ENCODE measurements at places on chromosomes 3 and 15.
A peak's percentile ranks its signal among the peaks of the same experiment; 100 is the strongest.

GRCh38 chr3:124995460-124995994, 60.3 kb downstream of the HEG1 start:
- peak; percentile 1 for DNase-seq

DNA sequence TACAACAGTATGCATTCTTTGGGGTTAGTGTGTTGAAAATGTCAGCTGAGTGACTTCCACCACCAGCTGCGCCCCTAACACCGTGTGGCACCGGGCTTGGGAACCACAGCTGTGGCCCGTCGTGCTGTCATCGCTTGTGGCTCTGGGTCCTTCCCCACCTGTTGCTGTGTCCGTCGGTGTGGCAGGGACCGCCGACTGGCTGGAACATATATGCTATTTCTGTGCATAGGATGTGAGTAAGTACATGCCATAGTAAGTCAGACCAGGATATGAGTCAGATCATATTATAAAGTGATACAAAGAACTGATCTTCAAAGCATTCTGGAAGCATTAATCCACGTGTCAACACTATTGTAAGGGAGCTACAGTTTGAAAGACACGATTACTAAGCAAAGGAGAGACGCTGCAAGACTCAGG, 31.9 kb downstream of the EHD4 start:
- no peak for DNase-seq

GRCh38 chr15:28786521-28786920, 61.9 kb downstream of the GOLGA6L7 start:
- peak; percentile 23 for DNase-seq

DNA sequence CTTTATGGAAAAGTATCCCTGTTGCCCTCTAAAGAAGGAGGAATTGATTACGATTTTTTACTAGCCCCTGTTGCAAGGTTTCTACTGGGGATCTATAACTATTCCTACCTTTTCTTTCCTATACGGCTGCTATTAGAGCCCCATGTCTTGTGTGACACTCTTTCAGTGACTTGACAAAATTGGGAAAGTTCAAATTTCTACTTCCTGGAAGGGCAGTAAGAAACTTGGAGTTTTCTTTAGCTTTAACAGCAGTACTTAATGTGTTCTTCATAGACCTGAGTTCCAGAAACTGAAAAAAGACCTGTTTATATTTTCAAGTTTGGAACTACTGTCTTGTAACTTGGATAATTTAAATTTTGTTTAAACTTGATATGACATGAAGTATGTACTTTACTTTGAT, 54.7 kb downstream of the TRPC1 start:
- DNase-seq: no peak

DNA sequence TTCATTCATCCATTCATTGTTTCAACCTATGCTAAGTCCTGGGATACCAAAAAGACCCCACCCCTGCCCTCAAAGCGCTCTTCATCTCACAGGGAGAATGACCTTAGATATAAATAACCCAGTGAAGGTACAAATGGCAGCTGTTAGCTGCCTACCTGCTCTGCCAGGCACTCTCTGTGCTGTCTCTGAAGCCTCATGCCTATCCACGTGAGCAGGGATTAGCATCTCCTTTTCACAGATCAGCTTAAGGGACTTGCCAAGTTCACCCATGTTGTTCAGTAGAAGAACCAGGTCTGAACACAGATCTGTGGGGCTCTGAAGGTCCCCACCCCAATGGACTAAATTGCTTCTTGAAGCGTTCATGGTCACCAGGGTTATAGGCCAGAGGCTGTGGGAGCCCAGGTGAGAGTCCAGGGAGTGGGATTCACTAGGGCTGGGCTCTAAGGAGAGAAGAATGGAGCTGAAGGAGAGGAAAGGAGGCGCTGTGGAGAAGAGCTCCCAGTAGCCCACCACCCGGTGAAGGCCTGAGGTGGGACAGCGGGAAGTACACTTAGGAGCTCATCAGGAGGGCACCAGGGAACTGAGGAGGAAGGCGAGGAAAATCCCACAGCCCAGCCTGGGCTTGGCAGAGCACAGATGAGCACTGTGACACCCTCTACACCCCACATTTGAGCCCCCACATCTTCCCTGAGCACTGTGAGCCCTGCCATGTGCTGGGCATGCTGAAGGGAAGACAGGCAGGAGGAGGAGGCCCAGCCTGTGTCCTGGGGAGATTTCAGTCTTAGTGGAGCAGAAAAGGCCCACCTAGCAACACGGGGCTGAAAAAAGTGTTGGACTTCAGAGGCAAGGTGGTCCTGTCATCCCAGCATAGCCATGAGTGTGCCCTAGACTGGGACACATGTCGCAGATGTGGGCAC, 20.4 kb downstream of the RBP1 start:
- no peak for DNase-seq

DNA sequence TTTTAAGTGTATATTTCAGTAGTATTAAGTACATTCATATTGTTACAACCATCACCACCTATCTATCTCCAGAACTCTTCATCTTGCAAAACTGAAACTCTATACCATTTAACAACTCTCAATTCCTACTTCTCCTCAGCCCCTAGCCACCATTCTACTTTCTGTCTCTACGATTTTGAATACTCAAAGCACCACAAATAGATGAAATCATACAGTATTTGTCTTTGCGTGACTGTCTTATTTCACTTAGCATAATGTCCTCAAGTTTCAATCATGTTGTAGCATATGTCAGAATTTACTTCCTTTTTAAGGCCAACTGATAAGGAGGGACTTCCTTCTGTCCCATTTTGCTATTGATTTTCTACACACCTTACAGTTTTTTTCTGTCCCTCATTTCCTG, 593.3 kb downstream of the FHIT start:
- no peak for DNase-seq

DNA sequence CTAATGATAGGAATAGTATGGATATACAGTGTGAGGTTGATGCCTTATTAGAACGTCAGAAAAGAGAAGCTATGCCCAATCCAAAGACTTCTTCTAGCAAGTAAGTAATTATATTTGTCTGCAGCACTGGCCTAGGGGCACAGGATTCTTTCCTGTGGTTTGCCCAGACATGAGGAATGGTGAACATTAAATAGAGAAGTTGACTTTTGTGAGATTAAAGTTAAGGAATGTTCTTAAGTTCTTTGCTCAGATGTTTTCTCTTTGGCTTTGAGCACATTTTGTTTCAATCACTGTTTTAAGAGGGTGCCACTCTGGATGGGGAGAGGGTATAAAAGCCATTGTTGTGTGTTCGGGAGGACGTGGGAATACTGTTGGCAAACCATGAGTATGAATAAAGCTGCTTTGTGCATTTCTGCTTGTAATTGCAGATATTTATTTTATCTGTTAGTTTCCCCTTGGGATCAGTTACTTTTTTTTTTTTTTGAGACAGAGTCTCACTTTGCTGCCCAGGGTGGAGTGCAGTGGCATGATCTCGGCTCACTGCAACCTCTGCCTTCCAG, 8.3 kb downstream of the KIF23 start:
- DNase-seq: no peak

- no peak for DNase-seq
Measured at GRCh38 chr3:37926611-37927010, 64.0 kb upstream of the VILL start.

GRCh38 chr3:134298249-134298648, 47.6 kb upstream of the RYK start:
- no peak for DNase-seq

DNA sequence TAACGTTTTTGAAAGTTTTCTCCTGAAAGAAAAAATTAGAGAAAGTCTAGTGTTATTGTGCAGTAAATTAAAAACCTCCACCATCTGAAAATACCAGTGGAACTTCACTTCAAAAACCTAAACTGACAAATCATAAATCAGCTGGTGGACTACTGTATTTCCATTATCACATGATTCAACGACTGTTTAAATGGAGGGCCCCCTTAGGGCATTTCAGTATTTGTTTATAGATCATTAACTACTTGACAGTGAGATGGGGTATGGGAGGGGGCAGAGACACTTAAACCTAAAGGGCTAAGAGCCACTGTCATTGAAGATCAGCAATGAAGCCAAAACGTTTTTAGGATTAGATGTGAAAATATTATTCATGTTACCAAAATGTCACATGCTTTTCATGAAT, 8.8 kb upstream of the C15orf61 start:
- DNase-seq: no peak

- DNase-seq: peak; percentile 39
Measured at GRCh38 chr15:34318277-34319079, 19.1 kb downstream of the SLC12A6 start.

- no peak for DNase-seq
Measured at GRCh38 chr3:184368586-184369183, 7.2 kb downstream of the POLR2H start.

GRCh38 chr15:31483053-31483985, 156.7 kb downstream of the KLF13 start:
- no peak for DNase-seq

- no peak for DNase-seq
Measured at GRCh38 chr3:137335478-137335877, 377.7 kb downstream of the IL20RB start.

GRCh38 chr3:111616417-111617105, 21.4 kb upstream of the ZBED2 start:
- no peak for DNase-seq

GRCh38 chr3:129836381-129837064, 57.0 kb downstream of the TMCC1 start:
- no peak for DNase-seq

GRCh38 chr15:68209735-68210408, 4.7 kb upstream of the CALML4 start:
- DNase-seq: no peak

GRCh38 chr3:23161896-23162570, 41.1 kb upstream of the UBE2E2 start:
- no peak for DNase-seq

GRCh38 chr3:159253860-159254259, 452.0 kb downstream of the MFSD1 start:
- DNase-seq: no peak

DNA sequence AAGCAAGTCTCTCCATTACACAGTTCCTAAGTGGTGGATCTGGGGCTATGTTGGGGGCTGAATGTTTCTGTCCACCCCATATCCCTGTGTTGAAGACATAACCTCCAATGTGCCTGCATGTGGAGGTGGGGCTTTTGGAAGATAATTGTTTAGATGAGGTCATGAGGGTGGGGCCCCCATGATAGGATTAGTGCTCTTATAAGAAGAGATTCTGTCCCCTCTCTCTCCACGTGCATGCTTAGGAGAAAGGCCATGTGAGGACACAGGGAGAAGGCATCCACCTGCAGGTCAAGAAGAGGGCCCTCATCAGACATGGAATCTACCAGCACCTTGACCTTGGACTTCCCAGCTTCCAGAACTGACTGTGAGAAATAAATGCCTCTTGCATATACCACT, 231.0 kb upstream of the CHRNA7 start:
- no peak for DNase-seq

DNA sequence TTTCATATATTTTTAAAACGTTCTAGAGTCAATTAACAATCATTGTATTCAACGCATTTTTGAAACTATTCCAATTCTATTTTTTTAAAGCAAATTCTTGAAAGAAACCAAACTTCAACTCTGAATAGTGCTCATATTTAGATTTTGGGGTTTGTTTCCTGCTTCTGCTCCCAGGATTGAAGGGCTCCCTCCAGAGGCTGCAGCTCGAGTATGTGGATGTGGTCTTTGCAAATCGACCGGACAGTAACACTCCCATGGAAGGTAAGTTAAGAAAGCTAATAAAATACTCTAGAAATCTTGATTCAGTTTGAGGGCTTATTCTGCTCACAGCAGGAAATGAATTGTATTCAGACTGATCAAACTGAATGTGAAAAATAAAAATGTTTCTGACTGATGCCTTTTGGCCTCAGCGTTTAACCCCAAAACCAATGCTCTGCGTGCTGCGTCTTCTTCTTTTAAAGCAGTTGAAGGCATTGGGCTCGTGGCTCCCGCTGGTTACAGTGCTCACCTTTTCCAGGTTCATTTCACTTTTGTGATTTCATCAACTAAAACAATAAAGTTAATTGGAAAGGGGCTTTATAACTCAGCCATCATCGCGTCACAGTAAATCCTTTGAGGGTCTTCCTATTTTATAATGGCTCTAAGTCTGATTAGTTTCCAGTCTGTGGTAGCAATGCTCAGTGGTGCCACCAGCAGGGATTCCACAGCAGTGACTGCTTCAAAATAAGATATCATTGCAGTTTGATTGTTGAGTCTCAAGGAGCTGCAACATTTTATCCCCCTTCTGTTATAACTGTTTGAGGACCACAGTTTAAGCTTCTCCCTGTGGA, 80.1 kb downstream of the SSR3 start:
- DNase-seq: no peak

- DNase-seq: no peak
Measured at GRCh38 chr3:32278714-32279113, 40.2 kb downstream of the CMTM8 start.

GRCh38 chr15:51263726-51264125, 74.7 kb downstream of the CYP19A1 start:
- DNase-seq: no peak

- DNase-seq: no peak
Measured at GRCh38 chr15:39242345-39242744, 338.5 kb upstream of the THBS1 start.

GRCh38 chr15:47349179-47349578, 368.1 kb upstream of the SEMA6D start:
- DNase-seq: no peak

- DNase-seq: no peak
Measured at GRCh38 chr3:29695201-29695600, 414.3 kb downstream of the RBMS3 start.

DNA sequence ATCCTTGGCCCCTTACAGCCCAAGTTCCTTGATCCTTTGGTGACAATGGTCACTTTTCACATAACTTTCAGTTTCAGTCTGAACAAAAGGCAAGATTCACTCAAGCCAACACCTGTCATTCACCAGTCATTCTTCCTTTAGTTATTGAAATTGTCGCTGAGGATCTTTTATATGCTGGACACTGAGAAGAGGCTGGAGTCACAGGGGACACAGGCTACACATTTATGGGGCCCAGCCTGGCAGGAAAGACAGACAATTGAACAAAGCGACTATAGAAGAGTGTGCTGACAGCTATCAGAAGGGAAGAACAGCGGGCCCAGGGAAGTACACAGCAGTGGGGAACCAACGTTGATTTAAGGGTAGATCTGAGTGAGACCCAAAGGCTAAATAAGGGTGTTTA, 69.8 kb upstream of the PROK2 start:
- no peak for DNase-seq

- no peak for DNase-seq
Measured at GRCh38 chr15:62935300-62936081, 107.1 kb upstream of the TPM1 start.

DNA sequence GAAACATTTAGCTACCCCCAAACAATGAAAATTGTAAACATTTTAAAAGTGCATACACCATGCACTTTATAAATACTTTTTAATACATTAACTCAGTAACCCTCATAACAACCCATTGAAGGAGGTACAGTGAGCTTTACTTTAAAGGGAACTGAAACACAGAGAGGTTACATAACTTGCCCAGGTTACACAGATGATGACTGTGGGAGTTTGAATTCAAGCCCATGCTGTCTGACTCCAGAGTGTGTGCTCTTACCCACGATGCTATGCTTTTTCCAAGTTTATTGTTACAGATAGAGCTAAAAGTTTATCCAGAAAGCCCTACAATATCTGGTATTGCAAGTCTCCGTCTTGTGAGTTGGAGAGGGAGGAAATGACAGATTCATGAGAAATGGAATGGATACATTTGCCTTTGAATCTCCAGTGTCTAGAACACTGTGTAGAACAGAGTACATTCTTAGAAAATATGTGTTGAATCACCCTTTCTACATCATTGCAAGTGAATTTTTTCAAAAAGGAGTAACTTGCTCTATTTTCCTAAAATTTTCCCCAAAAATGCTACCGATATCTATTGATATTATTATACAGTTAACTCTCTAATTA, 428.3 kb downstream of the NAALADL2 start:
- no peak for DNase-seq

- no peak for DNase-seq
Measured at GRCh38 chr3:64648927-64649906, 38.6 kb downstream of the ADAMTS9 start.

All from AML-193 (cell line).